ENCODE measurements at places on chromosomes 2 and 18.

DNA sequence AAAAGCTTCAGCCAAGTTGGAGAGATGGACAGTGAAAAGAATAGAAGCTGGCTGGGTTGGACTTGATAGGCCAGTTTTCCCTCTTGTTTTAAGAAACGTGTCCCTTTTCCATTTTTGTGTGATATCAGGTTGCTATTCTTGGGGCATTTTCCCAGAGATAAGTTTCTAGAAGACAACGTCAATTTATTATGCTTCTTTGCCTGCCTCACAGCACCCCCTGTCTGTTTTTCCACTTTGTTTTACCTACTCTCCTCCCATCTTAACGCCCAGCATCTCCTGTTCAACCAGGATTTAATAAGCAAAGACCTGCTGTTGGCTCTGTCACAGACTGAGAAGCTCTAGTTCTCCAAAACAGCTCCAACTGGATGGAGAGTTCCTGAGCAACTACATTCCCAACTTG lies 317.8 kb upstream of the ZNF521 start:
- no peak for DNase-seq

DNA sequence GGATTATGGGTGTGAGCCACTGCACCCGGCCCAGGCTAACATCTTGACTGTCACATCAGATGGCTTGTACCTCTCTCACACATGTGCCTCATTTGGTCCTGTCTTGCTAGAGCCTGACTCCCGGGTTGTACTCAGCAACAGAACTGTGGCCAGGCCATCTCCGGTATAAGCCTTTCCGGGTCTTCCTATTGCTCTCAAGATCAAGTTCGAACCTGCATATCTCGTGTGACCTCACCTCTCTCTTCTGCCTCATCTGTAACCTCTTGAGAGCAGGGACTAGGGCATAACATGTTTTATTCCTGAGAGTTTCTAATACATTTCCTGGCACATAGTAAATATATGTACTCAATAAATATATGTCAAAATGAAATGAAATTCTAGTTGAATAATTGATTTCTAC lies 114.0 kb downstream of the ACAA2 start:
- DNase-seq: no peak

GRCh38 chr2:109721626-109722025 lies 72.5 kb upstream of the RGPD5 start:
- no peak for DNase-seq

GRCh38 chr2:210440206-210440605 lies 36.4 kb downstream of the LANCL1 start:
- no peak for DNase-seq

DNA sequence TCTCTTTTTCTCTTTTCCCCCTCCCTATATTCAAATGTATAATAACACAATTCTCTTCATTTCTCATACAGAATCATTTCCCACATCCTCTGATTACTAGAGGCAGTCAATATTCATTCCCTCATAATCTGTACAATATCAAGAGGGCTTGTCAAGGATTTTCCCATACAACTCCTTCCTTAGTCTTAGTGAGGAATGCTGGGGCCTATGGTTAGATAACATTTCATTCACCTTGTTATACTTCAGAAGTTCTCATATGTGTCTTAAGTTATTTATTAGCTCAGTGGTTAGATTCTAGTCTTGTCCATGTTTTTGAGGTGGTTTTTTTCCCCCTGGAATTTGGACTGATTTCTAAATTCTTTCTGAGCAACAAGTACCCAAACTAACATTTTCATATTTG lies 289.5 kb downstream of the PDE11A start:
- DNase-seq: no peak

GRCh38 chr18:47912343-47912742 lies 18.1 kb downstream of the SMAD2 start:
- no peak for DNase-seq

- no peak for DNase-seq
Measured at GRCh38 chr2:216713691-216714336, 18.5 kb upstream of the IGFBP5 start.

DNA sequence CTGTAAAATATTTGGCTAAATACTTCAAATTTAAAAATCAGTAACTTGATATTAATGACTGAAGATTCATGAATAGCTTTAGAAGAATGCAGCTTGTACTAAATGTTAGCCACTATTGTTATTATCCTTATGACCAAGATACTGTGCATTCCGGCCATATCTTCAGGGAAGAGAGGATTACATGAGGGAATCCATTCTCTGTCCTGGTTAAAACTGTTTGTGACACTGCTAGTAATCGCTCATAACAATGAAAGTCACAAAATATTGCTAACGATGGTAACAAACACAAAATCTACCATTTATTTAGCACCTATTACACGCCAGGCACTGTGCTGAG lies 217.7 kb downstream of the PRKCE start:
- no peak for DNase-seq

- no peak for DNase-seq
Measured at GRCh38 chr2:156505696-156506095, 69.5 kb downstream of the GPD2 start.

- no peak for DNase-seq
Measured at GRCh38 chr2:198788676-198789075, 669.1 kb downstream of the SATB2 start.

GRCh38 chr18:62578980-62579511 lies 56.2 kb downstream of the ZCCHC2 start:
- DNase-seq: no peak

DNA sequence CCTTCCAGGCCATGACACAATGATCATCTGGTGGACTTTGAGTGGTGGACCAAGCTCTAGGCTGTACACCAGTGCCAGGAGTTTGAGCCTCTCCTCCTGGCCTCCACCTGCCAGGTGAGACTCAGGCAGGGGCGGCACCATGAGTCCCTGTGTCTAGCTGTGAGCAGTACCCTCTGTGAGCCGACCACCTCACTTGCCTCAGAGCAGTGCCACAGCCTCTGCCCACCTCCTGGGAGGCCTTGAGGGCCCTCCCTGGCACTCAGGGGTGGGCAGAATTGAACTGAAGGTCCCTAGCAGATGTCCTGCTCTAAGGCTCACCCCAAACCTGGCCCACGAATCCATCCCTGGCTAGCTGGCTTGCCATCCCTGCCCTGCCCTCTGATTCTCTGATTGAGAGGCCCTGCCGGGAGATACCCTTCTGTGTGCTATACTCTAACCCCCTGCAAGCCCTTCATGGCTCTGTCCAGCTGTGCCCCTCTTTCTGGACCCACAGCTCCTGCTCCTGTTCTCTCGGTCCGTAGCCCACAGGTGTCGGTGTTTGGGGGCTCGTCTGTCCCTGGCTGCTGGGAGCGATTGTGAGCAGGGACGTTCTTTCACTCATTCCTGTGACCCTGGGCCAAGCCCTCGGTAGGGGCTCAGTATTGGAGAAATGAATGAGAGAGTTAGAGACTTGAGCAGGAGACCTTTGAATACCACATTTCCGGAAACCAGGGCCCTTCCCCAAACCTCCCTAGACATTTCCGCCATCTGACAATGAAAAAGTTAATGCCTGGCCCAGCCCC lies 70.0 kb downstream of the INHBB start:
- no peak for DNase-seq

GRCh38 chr2:168315331-168316072 lies 68.1 kb upstream of the STK39 start:
- no peak for DNase-seq

- DNase-seq: no peak
Measured at GRCh38 chr2:159179696-159180095, 106.8 kb downstream of the WDSUB1 start.

DNA sequence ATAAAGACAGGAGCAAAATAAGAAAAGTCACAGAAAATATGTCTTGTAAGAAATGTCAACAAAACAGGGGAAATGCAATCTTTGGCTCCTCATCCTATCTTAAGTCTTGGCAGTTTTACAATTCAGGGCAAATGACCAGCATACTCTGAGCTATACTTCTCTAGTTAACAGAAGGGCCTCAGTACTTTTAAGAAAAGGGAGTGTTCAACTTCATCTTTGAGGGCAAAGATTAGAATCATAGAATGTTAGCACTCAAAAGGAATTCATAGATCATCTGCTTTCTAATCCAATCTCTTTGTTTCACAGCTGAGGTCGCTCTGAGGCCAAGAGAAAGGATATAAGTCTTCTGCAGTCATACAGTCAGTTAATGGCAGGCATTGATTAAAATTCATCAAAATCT lies 174.0 kb upstream of the NT5C1B start:
- DNase-seq: no peak

DNA sequence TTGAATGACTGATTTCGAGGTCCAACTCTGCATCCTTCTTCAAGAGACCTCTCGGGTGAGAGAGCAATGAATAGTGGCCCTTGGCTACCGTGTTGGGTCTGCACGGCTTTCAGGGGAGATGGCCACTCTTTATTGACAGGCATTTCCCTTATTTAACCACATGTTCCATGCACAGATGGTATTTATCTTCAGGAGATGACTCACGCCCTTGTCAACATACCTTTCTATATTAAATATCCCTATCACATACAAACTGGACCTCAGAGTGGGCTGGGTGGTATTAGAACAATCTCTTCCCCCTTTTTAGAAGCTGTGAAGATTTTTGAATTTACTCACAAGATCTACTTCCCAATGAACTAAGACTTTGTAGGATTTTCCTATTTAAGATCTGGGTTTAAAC lies 109.6 kb upstream of the CDC42EP3 start:
- no peak for DNase-seq

- no peak for DNase-seq
Measured at GRCh38 chr18:73621091-73621490, 526.5 kb downstream of the FBXO15 start.

DNA sequence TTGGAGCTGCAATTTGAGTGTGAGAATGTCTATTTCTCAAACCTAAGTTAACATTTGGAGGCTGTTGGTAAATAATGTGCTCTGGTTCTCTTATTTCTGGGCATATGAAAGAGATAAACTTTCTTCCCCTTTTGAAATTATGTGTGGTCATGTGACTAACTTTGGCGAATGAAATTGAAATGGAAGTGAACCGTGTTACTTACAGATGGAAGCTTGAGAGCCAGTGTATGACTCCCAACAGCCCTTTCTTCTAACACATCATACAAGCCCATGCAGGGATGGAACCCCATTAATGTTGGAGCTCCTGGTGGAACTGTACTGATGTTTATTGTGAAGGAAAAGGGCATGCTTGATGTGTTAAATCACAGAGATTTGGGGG lies 725.8 kb downstream of the TSN start:
- DNase-seq: no peak

DNA sequence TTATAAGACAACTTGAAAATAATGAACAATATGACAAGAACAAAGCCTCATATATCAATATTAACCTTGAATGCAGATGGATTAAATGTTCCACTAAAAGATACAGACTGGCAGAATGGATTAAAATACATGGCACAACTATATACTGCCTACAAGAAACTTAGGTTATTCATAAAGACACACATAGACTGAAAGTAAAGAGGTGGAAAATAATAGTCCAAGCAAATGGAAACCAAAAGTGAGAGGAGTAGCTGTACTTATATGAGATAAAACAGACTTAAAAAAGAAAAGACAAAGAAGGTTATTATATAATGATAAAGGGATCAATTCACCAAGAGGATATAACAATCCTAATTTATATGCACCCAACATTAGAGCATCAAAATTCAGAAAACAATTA lies 18.2 kb downstream of the LMAN1 start:
- no peak for DNase-seq

GRCh38 chr2:165893556-165893955 lies 60.0 kb downstream of the TTC21B start:
- no peak for DNase-seq

DNA sequence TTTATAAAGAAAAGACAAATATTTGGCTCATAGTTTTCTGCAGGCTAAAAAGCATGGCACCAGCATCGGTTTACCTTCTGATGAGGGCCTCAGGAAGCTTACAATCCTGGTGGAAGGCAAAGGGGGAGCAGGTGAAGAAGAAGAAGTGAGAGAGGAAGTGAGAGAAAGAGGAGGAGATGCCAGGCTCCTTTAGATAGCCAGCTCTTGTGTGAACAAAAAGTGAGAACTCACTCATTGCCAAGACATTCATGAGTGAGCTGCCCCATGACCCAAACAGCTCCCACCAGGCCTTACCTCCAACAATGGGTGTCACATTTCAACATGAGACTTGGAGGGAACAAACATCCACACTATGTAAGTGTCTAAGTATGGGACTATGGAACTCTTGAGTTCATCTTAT lies 14.3 kb downstream of the CCDC150 start:
- DNase-seq: no peak

DNA sequence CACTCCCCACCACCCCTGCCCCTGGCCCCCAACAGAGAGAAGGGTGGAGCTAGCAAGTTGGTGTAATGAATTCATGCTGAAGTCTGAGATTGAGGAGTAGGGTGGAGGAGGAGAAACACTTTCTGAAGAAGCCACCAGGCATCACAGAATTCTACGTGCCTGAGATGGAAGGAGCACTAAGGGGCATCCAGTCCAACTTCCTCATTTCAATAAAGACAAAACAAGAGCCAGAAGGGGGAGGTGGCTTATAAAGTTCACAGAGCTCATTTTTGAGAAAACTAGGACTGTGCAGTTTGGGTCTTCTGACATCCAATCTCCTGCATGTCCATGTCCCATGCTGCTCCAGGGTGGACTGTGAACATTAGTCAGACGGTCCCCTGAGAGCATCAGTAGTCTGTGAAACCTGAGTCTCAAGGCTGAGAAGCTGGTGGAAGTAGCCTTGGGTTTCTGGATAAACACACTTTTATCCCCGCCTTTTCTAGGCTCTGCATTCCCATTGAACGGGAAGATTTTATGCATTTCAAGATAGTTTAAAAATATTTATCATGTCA lies 77.7 kb downstream of the TRIM43 start:
- DNase-seq: no peak

GRCh38 chr2:3634596-3635121 lies 23.3 kb upstream of the ALLC start:
- no peak for DNase-seq

GRCh38 chr2:15195813-15196212 lies 365.3 kb downstream of the NBAS start:
- DNase-seq: no peak

GRCh38 chr2:28661589-28662001 lies 90.0 kb upstream of the PPP1CB start:
- DNase-seq: no peak

- DNase-seq: no peak
Measured at GRCh38 chr2:51812138-51812866, 780.4 kb upstream of the NRXN1 start.

DNA sequence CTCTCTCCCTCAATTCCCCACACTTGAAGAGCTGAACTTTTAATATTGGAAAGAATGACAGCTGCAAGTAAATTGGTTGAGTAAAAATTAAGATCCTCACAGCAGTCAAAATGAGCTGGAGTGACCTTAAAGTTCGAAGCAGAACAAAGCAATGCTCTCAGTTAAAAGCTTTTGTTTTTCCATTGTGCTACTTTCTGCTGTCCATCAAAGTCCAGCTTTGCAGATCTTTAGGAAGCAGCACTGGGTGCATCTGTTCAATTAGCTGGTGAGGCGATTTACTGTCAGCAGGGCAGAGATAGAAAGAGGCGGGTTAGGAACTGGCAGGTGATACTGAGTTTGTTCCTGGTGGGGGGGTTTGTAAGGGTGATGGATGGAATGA lies 834.8 kb downstream of the CPS1 start:
- no peak for DNase-seq

GRCh38 chr2:128362889-128363228 lies 44.2 kb upstream of the HS6ST1 start:
- DNase-seq: no peak

All from activated naive CD8-positive, alpha-beta T cell treated with anti-CD3 and anti-CD28 coated beads, Interleukin-2, amount 50 U/mL, for 16 hours (primary cell).